NCI-H2081 treated with DMSO at 0.1 percent for 48 hours (cell line): ENCODE measurements at places on chromosomes 12 and 14.

GRCh38 chr12:45231515-45232145 lies 15.7 kb downstream of the ANO6 start:
- no peak for DNase-seq

DNA sequence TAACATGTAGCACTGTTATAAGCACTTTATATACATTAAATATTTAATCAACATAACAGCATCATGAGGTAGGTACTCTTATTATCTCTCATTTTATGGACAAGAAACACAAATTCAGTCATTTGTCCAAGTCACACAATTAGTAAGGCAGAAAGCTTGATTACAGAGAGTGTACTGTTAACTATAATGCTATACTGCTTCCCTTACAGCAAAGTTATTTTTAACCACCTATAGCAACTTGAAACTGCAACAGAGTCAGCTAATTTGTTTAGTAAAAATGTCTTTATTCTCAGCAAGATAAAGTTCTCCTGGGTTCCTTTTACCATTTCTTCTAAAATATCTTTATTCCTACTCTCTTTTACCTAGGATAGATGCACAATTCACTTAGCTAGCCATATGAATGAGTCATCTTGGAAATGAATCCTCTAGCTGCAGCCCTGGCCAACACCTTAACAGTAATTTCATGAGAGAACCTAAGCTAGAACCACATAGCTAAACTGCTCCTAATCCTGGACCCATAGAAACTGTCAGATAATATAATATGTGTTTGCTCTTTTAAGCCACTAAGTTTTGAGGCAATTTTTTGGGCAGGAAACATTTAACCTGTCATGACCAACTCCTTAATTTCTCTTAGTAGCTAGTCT lies 90.2 kb upstream of the HECTD1 start:
- DNase-seq: no peak

GRCh38 chr14:99122521-99123125 lies 149.4 kb downstream of the BCL11B start:
- DNase-seq: no peak

GRCh38 chr14:59482541-59483331 lies 1.5 kb downstream of the L3HYPDH start:
- no peak for DNase-seq

DNA sequence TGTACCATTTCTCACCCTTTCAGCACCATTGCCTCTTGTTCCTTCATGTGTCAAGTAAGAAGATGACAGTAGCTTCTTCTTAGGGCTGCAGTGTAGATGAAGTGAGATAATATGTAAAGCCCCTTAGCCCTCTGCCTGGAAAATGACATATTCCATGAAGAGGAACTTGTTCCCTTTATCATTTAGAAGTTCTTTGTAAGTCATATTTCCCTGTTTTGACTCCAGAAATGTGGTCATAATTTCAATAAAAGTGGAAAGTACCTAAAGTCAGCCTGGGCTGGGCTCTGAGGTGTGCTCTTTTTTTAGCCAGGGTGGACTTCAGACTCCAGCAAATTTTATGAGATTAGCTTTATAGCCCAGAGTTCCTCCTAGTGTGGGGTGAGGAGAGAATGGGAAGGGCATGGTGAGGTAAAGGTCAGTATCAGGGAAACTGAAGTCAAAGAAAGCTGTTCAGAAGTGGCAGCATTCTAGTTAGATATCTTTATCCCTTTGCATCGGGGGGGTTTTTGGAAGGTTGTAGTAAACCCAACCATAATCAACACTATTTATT lies 92.5 kb downstream of the TMCC3 start:
- DNase-seq: no peak

DNA sequence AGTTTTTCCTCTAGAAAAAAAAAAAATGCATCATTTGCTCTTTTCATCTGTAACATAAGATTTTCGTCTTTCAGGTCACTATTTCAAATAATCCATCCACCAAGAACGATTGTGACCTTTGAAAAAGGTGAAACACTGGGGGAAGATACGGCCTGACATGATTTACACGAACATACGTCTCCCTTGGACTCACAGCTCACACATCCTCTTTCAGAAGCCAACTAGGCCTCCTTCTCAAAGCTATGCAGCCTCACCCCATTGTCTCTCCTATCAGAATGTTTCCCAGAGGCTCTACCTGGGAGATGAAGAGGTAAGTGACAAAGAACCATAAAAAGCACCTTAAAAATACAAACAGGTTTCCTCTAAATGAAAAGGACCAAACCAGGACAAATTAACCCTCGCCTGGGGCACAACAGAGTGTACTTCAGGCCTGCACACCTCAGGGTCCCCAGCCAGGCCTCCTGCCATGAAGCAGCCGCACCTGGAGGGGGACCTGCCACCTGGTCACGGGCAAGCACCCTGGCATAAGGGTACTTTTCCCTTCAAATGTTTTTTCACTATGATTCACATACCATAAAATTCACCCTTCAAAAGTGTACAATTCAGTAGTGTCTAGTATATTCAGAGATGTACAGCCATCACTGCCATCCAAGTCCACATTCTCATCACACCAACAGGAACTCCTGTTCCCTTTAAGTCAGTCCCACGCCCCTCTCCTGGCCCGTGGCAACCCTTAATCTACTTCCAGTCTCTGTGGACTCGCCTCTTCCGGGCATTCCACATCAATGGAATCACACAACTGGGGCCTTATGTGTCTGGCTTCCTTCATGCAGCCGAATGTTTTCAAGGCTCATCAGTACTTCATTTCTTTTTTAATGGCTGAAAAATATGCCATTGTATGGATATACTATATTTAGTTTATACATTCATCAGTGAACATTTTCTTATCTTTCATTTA lies 5.4 kb downstream of the SLC15A4 start:
- DNase-seq: no peak

- DNase-seq: no peak
Observed at GRCh38 chr12:60148109-60148508, 552.3 kb downstream of the SLC16A7 start.

DNA sequence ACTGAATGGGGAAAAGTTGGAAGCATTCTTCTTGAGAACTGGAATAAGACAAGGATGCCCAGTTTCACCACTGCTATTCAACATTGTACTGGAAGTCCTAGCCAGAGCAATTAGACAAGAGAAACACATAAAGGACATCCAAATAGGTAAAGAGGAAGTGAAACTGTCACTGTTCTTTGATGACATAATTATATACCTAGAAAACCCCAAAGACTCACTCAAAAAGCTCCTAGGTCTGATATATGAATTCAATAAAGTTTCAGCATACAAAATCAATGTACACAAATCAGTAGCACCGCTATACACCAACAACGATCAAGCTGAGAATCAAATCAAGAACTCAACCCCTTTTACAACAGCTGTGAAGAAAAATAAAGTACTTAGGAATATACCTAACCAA lies 157.3 kb upstream of the DDHD1 start:
- DNase-seq: no peak

- no peak for DNase-seq
Observed at GRCh38 chr12:102504280-102504679, 23.9 kb upstream of the IGF1 start.

- DNase-seq: no peak
Observed at GRCh38 chr14:86770186-86770585, 1222.8 kb downstream of the GALC start.

DNA sequence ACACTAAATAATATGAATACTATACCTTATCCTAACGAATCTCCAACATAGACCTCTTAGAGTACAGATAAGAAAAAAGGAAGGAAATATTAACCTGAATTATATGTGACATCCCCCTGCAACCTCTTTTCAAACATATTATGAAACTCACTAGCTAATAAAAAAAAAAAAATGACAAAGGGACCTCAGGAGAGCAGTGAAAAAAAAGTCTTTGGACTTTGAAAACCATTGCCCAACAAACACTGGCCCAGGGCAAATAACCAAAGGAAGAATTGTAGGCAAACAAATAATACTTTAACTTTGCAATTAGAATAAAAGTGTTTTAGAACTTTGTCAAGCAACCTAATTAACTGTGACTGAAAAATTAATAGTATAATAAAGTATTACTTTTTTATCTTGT lies 7.7 kb downstream of the SOX5 start:
- DNase-seq: no peak

DNA sequence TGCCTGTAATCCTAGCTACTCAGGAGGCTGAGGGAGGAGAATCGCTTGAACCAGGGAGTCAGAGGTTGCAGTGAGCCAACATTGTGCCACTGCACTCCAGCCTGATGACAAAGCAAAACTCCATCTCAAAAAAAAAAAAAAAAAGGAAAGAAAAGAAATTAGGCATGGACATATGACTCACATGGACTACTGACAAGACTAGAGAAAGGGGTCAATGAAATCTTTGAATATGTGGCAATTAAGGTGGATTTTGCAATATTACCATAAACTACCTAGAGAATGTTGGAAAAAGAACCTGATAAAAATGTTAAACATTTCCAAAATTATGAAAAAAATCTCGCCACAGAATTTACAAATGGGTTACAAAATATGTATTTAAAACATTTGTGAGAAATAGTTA lies 873.6 kb downstream of the C12orf50 start:
- no peak for DNase-seq

DNA sequence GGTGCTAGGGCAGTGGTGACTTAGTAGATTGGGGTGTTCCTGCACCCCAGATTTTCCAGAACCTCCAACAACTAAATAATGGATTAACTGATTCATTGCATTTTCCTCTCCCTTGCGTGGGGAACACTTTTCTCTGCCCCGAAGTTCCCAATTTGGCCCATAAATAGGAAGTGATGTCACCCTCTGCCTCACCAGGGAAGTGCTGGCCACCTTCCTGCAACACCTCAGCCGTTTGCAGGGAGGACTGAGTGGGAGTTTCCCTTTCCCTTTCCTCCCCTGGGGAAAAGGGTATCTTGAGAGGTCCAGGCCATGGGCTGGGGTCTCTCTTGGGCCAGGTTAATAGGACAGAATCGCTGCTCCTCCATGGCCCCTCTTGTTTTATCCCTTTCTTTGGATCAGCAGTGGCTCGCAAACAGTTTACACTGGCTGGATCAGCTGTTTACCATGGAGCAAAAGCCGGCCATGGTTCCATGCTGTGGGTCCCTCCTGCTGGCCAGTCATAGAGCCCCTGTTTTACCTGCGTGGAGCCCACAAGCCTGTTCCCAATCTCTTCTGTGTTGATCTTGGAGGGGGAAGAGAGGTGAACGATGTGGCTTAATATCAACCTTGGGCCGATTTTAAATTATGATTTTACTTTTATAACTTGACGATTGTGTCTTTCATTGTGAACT lies 91.6 kb upstream of the VRK1 start:
- no peak for DNase-seq

DNA sequence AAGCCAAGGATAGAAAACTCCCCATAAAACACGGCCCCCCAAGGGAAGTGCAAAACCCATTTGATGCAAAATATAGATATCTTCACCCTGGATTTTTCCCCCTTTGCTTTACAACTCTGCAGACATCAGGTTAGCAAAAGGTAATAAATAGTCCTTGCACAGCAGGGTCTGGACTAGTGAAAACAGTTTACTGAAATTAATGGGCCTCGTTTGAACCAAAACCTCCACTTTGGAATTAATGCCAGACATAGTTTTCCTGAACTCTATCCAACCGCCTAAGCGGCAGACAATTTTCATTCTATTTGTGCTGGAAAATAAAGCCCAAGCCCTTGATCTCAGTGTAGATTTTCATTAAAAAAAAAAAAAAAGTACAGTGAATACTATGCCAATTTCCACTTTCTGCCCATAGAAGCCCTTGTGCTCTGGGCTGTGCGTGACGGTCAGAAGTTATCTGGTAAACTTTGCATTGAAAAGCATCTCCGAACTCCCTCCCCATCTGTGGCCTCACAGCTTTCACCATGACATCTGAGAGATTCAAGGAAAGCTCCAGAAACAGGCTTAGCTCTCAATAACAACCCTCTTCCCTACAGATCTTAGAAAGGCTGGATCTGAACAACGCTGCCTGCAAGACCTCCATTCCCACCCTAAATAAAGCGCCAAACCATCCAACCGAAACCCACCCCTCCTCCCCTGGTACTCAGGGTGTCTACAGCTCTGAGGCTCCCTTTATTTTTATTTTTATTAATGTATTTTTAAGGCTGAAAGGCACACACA lies 11.0 kb upstream of the IRF2BPL start:
- DNase-seq: no peak

DNA sequence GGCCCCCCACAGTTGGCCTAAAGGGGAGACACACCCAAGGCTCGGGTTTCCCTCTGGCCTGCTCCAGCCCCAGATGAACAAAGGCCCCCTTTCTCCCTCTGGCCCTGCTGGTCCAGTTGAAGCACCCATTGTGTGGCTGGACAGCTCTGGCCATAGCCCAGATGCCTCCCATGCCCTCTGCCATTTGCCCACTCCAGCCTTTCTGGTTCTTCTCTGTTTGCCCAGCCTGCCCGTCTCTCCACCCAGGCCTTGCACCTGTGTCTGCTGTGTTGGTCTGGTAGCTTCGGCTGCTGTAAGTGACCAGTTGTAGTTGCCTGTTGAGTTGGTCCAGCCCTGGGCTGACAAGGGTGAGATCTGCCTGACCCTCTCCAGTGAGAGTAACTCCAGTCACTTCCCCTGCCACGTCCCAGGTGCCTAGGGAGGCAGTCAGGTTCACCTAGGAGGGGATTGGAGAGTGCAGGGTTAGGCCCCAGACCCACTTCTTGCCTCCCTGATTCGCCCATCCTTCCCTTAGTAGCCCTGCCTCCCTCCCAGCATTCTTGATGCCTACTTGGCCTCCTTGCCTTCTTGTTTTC lies 3.0 kb downstream of the B4GALNT1 start:
- DNase-seq: no peak

DNA sequence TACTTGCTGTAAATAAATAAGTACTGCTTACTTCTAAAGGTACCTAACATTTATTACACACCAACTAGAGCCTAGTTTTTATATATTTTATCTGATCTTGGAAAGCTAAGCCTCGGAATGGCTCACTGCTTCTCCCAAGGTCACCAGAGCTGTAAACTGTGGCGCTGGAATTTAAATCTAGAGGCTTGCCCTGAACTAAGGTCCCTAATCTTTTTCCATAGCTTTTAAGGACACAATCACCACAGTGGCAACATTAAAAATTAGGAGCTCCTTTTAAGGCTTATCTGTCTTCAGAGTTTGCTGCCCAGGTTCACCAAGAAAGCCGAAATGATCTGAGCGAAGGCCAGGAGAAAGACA lies 670 bp downstream of the CCNB1IP1 start:
- no peak for DNase-seq
